Hematopoietic multipotent progenitor cell (in vitro differentiated cells): ENCODE measurements at places on chromosomes 1 and 21.

GRCh38 chr1:53197291-53198200, 922 bp downstream of the CPT2 start:
- DNase-seq, result no peak

GRCh38 chr1:17594690-17595601, 55.4 kb downstream of the ARHGEF10L start:
- DNase-seq, result no peak

- DNase-seq, result no peak
Observed at GRCh38 chr1:38476111-38476849, 383.3 kb downstream of the RRAGC start.

DNA sequence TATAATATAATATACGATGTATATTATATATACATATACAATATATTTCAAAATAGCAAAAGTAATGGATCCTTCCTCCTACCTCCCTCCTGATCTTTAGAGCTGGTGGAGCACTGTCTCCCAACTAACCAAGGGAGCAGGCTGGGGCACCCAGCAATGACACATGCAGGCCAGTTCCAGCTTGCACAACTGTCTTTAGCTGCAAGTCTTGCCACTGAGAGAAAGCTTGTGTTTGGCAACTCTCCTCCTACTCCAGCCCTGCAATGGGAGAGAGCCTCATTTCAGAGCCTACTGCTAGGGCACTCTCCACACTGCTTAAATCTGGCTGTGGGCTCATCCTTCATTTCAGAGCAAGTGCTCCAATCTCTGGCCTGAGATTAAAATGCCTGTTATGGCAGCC, 469.8 kb upstream of the OLFM3 start:
- DNase-seq, result no peak

DNA sequence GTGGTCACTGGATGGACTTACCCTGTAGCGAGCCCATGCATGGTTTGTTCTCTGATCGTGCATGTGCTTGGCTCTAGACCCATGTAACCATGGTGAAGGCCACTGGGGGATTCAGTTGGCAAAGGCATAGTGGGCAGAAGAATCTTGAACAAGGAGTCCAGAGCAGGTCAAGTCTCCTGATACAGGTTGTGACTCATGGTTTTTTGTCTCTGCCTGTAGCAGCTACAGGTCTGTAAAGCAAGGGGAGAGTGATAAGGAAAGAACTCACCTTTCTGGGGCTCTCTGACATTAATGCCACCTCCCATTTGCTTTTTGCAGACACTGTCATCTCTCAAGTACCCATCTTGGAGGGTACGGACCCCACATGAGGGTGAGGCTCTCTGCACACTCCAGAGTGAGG, 153.4 kb upstream of the CAMK1G start:
- no peak for DNase-seq

DNA sequence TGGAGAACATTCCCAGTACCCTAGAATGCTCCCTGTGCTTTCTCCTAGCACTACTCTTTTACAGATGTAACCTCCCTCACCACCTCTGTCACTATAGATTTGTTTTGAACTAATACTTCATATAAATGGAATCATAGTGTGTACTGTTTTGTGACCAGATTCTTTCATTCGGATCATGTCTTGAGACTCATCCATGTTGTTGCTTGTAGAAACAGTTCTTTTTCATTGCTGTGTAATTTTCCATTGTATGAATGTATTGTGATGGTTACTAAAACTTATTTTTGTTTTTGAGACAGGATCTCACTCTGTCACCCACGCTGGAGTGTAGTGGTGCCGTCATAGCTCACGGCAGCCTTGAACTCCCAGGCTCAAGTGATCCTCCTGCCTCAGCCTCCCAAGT, 2.7 kb downstream of the MAST2 start:
- DNase-seq, result no peak

GRCh38 chr1:243253926-243254232, 1.2 kb downstream of the CEP170 start:
- no peak for DNase-seq

DNA sequence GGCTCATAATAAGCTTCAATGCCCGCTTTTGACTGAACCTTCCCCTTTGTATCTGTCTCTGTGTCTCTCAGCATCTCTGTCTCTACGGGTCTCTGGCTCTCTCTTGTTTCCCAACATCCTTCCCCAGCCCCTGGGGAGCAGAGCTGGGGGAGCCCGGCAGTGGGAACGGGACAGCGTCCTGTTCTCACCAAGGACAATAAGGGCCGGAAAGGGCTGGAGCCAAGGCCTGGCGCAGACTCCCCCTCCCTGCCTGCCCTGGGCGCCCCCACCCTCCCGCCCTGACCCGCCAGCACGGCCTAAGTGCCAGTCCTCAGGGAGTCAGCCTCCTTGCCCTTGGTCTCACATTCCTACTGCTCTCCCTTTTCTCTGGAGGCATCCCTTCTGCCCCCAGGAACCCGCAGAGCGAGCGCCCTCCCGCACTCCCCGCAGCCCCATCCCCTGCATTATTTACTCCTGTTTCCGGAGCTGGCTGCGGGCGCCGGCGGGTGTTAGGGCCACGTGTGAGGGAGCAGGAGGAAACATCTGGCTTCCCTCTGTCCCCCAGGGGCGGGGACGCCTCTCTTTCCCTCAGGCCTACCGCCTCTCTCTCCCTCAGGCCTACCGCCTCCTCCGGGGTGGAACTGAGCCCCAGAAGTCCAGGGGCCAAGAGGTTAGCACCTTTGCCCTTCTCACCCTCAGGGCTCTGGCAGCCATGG, 6.5 kb downstream of the KRTCAP2 start:
- peak; percentile 96 for DNase-seq

GRCh38 chr1:227396539-227397353, 78.5 kb upstream of the CDC42BPA start:
- peak; percentile 31 for DNase-seq

- peak; percentile 50 for DNase-seq
Observed at GRCh38 chr1:179129702-179130473, 48.0 kb downstream of the TOR3A start.

DNA sequence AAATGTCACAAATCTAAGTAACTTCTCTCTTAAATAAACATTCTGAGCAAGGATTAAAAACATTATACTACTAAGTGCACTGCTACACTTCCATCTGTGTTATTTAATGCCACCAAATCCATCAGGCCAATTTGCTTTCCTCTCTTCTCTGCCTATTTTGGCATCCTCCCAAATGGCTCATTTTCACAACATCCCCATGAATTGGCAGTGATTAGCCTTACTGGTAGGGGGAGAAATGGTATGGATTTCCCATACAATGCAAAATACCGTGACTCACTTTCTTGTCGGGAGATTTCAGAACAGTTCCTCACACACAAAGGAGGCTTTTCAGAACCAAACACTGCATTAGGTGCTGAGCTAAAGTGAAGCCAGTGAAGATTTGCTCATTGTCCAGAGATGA, 195.7 kb downstream of the MIS18A start:
- DNase-seq, result no peak
